ENCODE measurements at places on chromosomes 5 and 9.

- DNase-seq = no peak
Observed at GRCh38 chr5:103232393-103232999, 26.1 kb upstream of the MACIR start.

DNA sequence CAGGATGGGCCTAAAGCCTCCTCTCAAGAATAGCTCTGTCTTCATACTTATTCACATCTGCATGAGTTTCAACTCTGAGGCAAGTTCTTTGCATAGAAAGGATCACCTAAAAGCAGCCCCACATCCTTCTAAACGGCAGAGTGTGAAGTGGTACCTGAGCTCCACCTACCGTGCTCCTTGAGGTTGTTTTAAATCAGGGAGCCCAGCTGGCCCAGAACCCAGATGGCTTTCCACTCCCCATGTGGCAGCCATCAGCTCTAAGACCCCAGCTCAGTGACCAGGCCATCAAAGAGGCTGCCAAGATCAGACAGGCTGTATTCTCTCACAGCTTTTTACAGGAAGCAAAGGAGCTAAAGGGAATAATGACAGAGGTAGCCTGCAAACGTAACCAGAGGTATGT lies 299.3 kb downstream of the RASEF start:
- DNase-seq = no peak

- no peak for DNase-seq
Observed at GRCh38 chr9:125701351-125701750, 5.7 kb downstream of the MAPKAP1 start.

DNA sequence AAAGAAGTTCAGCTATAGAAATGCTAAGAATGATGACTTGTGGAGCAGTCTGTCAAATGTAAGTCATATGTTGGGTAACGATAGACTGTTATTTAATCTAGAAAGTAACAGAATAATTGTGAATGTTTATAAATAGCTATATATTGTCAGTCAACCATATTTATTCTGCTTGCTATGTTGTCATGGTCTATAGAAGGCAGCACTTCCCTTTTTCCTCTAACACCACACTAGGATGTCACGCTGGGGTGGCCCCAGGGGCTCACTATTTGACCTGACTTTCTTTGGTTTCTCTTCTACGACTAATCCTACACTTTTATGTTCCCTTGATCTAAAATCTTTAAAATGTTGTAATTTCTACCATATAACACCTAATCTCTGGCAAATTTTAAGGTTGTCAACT lies 20.5 kb downstream of the ERAP2 start:
- no peak for DNase-seq

- no peak for DNase-seq
Observed at GRCh38 chr9:125337236-125337635, 75.6 kb downstream of the GAPVD1 start.
